GM19239 (cell line): ENCODE measurements at places on chromosomes 4 and X.

DNA sequence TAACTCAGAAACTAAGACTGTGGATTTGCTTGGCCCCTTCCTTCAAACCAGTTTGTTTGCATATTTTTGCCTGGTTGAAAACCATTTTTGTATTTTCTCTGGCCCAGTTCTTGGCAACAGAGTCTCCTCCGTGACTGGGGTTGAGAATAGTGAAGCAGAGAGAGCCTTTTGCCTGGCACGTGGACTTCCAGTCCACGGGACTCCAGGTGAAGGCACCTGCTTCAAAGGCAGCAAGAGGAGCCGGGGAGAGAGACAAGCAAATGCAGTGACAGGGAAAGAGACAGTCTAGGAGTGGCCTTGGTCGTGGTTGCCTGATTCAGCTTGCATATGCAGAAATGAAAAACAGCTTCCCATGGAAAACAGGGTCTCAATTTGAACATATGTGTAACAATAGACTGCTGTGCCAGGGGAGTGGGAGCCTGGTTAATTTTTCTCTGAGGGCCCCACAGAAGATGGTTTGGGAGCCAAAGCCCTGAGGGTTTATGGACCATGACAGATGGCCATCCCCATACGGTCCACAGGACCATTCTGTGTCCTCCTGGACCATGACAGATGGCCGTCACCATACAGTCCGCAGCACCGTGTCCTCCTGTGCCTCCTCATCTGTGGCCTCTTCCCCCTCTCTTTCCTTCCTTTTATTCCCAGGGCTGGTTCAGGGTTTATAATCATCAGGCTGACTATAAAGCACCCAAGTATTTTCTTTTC, 272.2 kb upstream of the RASGEF1B start:
- no peak for DNase-seq

- DNase-seq: no peak
These were observed 201.5 kb downstream of the TBX22 start for GRCh38 chrX:80216086-80216485.

DNA sequence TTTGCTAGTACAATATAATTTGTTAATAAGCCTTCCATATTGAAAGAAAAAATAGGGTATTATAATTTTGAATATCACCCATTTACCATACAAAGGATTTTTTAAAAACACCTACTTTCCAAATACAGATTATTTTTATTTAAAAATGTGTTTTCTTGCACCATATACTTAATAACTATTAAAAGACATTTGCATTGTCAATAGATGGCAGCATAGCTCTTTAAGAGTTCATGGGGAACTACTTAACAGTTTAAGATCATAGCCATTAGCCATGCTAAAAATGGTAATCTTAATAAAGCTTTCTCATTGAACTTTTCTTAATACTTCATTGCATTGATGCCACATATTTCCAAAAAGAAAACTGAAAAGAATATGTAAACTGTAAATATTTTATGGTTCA, 1995.9 kb downstream of the C4orf33 start:
- DNase-seq: no peak

GRCh38 chr4:10490996-10491395, 33.8 kb upstream of the ZNF518B start:
- no peak for DNase-seq

- no peak for DNase-seq
These were observed 29.4 kb downstream of the SASH3 start for GRCh38 chrX:129808829-129809796.

- DNase-seq: no peak
These were observed 564.1 kb downstream of the INPP4B start for GRCh38 chr4:142281999-142282398.

DNA sequence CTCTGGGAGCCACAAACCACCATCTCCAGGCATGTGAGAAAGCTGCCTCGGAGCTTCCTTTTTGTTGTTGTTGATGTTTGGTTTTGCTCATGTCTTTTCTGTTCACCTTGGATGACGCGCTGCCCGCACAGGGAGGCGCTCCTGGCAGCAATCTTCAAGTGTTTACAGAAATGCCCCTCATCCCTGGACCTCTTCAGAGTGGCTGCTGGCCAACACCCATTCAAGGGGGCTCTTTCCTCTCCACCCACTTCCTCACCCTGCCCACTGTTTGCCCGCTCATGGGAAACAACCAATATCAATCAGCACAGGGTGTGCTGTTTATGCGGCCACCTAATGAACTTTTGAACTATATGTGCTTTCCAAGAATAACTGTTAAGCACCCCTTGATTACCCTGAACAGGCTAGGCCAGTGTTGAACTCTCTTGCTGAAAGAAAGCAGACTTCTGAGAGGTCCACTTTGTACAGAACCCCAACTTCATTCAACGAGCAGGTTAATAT, 355.1 kb upstream of the CLNK start:
- DNase-seq: no peak
